ENCODE measurements at places on chromosomes 7 and 10. TPM values are rescaled to one million over a fixed set of nuclear protein-coding genes. Genes with fewer than 3 reads are reported as not detected.

CCDC146 gene
- polyA plus RNA-seq: 17.7 TPM

ADGRA1 gene
- 2.4 TPM for polyA plus RNA-seq

- no peak for DNase-seq
These were observed 52.6 kb upstream of the TMEM106B start for GRCh38 chr7:12158334-12159060.

- no peak for DNase-seq
These were observed 47.0 kb downstream of the SUFU start for GRCh38 chr10:102550636-102551210.

DNA sequence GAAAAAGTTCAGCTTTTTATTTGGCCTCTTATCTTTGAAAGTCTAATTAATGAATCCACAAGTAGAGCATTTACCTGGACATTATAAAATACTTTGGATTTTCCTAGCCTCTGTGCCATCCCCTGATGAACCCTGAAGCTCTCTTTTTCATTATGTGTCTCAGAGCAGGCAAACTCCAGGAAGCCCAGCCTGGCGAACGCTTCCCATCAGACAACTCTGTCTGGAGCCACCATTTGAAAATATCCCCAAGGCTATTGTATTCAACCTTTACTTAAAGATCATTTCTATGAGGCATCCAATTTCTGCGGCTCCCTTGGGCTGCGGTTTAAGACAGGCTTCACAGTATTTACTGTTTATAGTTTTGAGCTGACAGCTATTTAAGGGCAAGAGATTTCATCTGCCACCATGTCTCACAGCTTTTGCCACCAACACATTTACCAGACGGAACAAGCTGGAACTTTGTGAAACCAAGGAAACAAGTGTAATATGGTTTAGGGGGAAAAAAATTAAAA, 257.2 kb upstream of the GLI3 start:
- DNase-seq: no peak

GRCh38 chr10:125399289-125399688, 238.9 kb upstream of the CTBP2 start:
- no peak for DNase-seq

GRCh38 chr7:118802726-118803125, 578.2 kb downstream of the ANKRD7 start:
- no peak for DNase-seq

- DNase-seq: no peak
These were observed 36.5 kb downstream of the AGAP3 start for GRCh38 chr7:151122796-151123157.
